Brain microvascular endothelial cell (primary cell): ENCODE measurements at places on chromosomes 1 and 21.

GRCh38 chr1:234970401-234970730, 158.3 kb downstream of the TOMM20 start:
- peak; percentile 88 for DNase-seq

DNA sequence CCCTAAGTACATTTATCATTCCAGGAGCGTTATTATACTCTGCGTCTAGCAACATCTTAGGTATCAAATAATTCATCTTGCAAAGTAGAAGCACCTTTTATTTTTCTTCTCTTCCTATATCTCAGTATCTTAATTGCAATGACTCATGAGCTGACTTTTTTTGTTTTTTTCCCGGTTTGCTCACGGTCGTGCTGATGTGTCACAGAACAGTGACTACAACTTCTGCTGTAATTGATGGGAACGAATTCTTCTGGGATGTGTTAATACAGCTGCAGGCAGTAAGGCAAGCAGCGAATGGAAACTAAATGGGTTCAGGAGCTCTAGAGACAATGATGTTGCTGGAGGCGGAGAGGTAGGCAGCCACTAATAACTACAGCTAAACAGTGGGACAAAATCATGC, 89.8 kb upstream of the TMPRSS15 start:
- peak; percentile 38 for DNase-seq

DNA sequence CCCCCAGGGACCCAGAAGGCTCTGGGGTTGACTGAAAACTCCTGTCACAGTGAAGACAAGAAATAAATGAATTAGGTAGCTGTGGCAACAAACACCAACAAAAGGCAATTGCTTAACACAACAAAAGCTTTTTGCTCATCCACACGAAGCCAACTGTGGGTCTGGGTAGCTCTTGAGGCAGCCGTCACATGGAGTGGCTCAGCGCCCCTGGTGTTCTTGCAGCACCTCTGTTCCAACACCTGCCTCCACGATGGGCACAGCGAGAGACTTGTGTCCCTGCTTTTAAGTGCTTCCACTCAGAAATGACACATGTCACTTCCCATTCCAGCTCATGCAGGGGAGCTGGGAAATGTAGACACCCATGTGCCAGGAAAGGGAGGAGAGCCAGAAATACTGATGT, 364.5 kb upstream of the DUSP10 start:
- DNase-seq: no peak

DNA sequence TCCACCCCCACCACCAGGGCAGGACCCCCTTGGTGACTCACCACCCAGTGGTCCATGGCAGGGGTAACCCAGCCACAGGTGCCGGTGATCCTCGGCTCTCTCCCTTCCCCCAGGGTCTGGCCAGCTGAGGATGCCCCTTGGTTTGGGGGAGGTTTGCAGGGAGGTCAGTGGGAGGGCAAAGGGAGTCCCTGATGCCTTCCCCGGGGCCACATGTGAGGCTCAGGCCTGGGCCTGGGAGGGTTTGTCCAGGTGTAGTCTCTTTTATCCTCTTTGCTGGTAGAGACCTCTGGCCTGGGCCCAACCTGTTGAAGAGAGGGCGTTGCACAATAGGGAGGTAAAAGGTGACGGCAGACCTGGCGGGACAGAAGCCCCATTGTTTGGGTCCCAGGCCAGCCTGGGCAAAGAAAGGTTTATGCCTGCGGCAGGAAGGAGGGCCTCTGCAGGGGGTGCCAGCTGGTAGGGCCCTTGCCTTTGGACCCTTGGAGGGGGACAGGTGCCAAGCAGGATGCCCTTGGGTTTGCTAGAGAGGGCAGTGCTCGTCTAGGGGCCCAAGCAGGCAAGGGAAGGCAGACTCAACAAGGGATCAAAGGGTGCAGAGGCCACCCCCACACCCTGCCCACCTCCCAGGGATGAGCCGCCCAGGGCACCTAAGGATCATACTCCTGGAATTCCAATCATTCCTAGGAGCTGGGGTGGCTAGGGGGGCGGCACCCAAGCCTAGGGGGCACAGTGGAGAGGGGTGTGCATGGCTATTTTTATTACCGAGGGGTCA, 760 bp upstream of the TINAGL1 start:
- no peak for DNase-seq

DNA sequence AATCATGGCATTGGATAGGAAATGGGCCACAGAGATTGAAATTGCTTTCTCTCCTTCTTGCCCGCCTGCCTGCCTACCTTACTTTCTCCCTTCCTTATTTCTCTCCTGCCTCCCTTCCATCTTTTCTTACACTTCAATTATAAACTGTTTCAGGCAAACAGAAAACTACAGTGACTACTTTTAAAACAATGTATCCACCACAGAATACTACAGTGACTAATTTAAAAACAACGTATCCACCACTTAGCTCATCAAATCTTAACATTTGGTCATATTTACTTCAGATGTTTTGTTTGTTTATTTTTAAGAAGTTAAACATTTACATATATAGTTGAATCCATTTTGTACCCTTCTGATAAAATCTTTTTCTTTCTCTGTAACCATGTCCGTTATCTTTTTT, 54.4 kb downstream of the SNRPE start:
- no peak for DNase-seq

GRCh38 chr1:85058786-85059185, 10.5 kb upstream of the MCOLN3 start:
- DNase-seq: no peak

DNA sequence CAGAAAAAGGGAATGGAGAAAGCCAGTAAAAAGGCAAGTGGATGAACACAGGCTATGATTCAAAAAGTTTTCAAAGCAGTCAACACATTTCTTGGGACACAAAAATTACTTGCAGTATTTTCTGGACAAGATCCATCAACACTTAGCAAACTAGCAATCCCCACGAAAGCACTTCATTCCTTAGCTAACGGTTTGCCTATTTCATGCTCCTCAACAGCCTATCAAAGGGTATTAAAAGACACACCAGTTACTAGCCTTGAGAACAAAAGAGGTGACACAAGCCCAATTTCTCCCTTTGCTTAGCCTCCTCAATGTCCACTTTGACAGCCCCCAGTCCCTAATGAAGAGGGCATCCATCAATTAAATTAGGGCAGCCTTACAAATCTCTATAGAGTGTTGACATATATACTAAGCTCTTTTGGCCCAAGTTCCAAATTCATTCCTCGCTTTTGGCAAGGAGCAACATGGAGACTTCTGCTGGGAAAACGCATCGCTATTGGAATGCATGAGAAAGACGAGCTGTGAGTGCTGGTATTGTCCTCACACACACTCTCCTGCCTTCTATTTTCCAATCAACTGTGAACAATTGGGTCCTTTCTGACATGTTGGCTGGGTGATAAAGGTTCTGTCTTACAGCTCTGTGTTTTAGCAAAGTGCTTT, 180.0 kb downstream of the TNR start:
- no peak for DNase-seq

DNA sequence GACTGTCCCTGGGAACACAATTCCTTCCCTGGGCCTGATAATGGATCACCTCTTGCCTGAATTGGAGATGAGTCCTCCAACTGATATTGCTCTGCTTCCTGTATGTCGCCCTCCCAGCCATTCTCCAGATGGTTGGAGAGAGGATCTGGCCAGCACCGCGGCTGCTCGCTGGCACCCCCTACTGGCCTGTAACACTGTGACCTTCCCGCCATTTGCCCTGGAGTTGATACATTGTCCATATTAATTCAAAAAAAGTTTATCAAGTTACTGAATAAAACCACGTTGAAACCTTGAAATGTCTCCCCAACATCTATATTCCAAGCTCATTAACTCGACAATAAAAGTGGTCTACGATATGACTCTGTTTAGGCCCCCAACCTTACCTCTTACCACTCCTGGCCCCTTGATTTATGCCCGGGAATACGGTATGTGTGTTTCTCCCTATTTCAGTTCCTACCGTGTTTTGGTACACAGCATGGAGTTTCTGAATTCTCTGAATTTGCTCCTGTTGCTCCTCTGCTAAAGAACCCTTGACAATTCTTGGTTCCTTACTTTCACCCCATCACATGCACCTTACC, 241.8 kb upstream of the KIAA0040 start:
- DNase-seq: no peak

GRCh38 chr1:171798765-171799164, 17.3 kb downstream of the METTL13 start:
- no peak for DNase-seq

GRCh38 chr1:168145184-168146159, 8.7 kb upstream of the GPR161 start:
- peak; percentile 74 for DNase-seq

- no peak for DNase-seq
Observed at GRCh38 chr1:116382857-116383483, 9.9 kb downstream of the ATP1A1 start.

- no peak for DNase-seq
Observed at GRCh38 chr1:19300211-19300610, 11.6 kb upstream of the AKR7A3 start.

GRCh38 chr1:45767035-45767434, 16.6 kb upstream of the IPP start:
- DNase-seq: peak; percentile 24

DNA sequence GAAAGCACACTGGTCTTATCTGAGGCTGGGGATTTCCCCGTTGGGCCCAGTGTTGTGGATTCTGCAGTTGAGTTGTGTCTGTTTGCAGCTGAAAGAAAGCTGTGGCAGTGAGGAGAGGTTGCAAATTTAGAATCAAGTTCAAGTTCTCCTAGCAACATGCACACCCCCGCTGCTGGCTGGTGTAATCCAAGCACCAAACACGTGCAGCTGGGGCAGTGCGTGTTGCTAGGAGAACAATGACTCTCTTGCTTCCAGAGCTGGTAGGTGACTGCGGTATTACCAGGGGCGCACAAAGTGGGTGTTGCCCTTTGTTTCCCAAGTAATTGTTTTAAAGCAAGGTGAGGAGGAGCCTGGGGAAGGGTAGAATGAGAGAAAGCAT, 91.5 kb downstream of the IER5 start:
- DNase-seq: peak; percentile 57

DNA sequence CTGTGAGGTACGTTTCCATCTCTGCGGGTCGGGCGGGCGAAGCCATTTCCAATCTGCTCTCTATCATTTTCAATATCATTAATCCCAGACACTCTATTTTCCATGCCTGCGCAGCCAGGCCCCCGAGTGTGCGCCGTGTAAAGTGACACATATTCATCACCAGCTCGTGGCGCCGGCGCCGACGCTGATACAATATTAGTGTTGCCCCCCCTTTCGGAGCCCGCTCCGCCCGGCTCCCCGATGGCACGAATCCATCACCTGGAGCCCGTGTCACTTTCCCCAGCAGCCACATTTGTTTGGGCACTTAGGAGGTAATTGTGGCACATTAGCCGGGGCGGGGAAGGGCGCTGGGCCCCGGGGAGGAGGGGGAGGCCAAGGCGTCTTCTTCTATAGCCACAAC, 33.7 kb upstream of the DMBX1 start:
- DNase-seq: no peak

DNA sequence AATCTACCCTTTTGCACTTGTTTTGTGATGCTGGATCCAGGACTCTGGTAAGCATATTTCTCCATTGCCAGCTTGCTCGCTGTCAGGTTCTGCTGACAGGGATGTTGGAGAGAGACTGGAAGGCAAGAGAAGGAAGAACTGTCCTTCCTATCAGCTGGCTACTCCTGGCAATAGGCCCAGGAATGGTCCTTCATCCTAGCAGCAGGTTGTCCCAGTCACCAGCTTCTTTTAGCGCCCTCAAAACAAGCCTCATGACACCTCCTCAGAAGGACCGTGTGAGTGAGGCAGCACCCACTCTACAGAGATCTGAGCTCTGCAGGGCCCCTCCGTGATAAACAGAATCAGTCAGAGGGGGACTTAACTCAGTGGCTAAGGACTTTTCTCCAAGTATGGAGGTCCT, 33.1 kb upstream of the SLAMF9 start:
- no peak for DNase-seq

GRCh38 chr1:227127891-227128290, 187.8 kb downstream of the COQ8A start:
- no peak for DNase-seq

GRCh38 chr1:197013234-197013633, 35.9 kb downstream of the CFHR5 start:
- DNase-seq: no peak

DNA sequence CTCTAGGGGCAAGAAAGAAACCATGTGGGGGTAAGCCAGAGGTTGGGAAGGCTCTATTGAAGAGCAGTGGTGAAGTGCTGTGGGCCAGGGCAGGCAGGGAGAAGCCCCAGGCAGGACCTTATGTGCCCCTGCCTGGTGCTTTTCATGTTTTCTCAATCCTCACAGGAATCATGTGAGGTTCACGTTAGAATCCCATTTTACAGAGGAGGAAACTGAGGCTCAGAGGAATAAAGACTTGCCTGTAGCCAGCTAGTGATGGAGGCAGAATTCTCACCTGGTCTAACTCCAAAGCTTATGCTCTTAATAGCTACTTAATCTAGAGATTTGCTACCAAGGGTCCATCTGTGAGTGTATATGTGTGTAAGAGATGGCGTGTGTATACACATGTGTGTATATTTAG, 4.2 kb downstream of the TTC22 start:
- no peak for DNase-seq

DNA sequence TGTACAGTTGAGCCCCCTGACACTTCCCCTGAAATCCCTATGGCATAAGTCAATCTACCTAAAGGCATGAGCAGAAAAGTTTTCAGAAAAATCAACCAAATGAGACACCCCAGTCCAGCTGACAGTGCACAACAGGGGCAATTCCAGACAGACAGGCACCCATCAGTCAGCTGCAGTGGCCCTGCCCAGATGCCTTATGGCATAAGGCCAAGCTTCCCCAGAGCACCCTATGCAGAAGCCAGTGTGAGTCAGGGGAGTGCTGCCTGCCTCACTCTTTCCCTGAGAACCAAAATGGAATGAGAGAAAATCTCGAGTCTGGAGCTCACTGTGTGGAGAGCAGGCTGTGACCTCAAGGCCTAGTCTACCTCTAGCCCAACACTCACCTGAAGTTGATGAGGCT, 38.1 kb downstream of the MRAP start:
- DNase-seq: peak; percentile 79

DNA sequence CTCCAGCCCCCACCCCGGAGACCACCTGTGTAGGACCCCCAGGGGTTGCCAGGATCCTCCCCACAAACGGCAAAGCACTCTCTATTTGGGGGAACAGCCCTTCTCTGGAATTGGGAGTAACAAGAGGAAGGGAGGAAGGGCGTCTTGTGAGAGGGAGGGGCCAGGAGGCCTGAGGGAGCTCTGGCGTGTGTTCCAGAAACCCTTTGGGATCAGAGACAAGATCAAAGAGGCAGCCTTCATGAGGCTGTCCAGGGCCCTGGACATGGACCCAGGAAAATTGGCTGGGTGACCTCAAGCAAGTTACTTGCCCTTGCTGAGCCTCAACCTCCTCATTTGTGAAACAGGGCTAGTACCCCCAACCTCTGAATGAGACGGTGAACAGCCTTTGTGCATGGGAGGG, 18.1 kb upstream of the ECE1 start:
- no peak for DNase-seq

- DNase-seq: no peak
Observed at GRCh38 chr1:153661111-153661708, 2.7 kb downstream of the SNAPIN start.

- no peak for DNase-seq
Observed at GRCh38 chr1:36612121-36612520, 129.4 kb upstream of the CSF3R start.

- peak; percentile 74 for DNase-seq
Observed at GRCh38 chr1:93579891-93580290, 101.7 kb downstream of the BCAR3 start.
